ENCODE measurements at places on chromosomes 6 and 20. TPM values are rescaled to one million over a fixed set of nuclear protein-coding genes. Genes with fewer than 3 reads are reported as not detected.

SLA2 gene
- not detected for total RNA-seq

LRP11 gene
- 37.6 TPM for total RNA-seq

PRRT1 gene
- not detected for total RNA-seq

DNA sequence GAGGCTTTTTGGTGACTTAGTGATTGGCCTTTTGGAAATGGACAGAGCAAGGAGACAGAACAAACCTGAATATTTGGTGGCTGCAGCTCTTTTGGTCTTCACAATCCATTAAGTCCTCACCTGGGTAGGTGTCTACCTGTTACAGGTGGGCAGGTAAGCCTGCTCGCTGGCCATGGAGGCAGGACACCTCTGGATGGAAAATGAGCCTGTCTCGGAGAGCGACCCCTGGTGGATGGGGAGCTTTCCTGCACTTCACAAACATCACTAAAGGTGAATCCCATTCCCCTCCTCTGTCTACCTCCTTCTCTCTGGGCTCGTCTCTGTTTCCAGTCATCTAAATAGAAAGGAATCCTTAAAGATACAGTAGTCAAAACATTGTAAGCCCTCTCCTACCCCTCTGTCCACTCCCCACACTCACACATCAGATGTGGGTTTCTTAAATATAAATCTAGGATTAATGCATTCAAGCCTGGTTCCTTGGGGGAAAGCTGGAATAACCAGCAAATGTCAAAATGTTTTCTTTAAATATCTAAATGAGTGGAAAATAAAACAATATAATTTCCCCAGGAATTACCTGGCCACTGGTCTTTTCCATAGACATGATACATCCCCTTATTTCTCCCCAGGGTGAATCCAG is 304.9 kb downstream of the CDH26 start:
- DNase-seq: no peak

DNA sequence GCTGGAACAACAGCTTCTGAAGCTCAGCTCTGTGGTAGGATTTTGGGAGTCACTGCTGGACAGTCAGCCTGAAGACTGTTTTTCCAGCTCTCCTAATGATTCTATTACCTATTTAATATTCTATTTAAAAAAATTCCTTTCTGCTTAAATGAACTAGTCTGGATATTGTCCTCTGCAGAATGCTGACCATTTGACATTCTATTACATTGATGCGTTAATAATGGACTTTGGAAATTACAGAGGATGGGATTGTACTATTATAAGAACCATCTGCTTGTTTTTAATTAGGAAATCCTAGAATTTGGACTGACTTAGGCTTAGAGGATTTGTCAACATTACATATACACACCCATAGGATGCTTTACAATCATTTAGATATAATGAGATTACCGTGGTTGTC is 19.7 kb downstream of the LRP11 start:
- no peak for DNase-seq

DNA sequence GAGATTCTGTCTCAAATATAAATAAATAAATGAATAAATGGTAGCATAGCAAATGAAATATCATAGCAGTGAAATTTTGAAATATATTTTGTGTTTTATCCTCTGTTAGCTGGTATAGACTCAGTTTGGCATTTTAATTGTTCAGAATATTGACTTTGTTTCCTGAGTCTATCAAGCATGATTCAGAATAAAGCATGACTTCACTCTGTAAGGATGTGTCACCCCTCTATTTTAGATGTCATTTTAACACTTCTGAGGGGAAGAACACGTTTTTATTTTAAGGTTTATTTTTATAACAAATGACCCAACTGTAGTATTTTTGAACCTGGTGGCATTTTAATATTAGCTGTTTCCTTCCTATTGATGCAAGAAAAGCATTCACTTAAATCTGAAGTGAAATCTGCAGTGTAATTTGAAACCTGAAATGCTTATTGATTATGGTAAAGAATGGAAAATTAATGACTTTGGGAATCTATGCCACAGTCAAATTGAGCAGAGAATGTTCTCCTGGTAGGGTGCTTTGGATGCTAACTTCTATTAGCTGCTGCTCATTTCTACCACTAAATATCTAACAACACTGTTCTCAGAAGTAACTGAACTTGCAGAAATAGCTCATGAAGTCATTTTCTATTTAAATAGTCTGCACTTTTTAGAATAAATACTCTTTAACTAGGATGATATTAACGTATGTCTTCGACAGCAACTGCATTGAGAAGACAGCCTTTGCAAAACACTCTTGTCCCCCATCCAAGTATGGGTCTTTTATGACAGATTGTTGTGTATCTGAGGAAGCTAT is 114.2 kb downstream of the SOX4 start:
- peak; percentile 55 for DNase-seq

DNA sequence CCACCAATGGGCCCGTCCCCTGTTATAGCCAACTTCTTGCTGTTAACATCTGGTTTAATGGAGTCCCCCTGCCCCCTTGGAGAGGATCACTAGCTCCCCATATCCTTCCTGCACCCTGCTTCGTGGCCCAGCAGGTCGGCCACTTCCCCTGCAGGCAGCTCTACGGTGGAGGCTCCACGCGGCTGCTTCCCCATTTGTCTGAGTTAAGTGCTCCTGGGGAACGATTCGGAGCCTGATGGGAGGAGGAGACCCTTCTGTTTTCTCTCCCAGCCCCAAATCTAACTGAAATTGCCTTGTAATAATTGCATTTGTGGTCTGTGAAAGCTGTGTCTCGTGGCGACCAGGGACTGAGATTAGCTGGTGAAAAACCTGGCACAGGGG is 74.6 kb downstream of the SULF2 start:
- no peak for DNase-seq

DNA sequence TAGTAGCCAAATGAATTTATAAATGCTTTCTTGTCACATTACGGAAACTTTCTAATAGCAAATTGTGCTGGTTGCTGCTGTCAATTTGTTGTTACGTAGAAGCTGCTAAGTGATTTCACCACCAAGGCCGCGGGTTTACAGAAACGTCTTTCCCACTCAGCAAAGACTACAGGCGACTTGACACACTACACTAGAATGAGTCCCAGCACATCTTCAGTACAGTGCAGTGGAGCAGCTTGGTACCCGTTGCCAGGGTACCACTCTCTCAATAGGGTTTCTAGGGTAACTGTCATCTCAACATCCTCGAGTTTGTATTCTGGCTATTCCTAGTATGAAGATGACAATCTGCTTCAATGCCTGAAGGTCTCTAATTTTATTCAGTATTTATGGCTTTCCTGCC is 22.7 kb upstream of the ZDHHC14 start:
- DNase-seq: no peak

- DNase-seq: peak; percentile 53
Measured at GRCh38 chr20:62576815-62577489, 65.4 kb upstream of the SLCO4A1 start.
